ENCODE measurements at places on chromosomes 11 and 22.

- no peak for DNase-seq
Observed at GRCh38 chr11:96481204-96481603, 91.4 kb downstream of the JRKL start.

- DNase-seq = peak; percentile 72
Observed at GRCh38 chr22:22877523-22878210, 9.9 kb upstream of the IGLL5 start.

DNA sequence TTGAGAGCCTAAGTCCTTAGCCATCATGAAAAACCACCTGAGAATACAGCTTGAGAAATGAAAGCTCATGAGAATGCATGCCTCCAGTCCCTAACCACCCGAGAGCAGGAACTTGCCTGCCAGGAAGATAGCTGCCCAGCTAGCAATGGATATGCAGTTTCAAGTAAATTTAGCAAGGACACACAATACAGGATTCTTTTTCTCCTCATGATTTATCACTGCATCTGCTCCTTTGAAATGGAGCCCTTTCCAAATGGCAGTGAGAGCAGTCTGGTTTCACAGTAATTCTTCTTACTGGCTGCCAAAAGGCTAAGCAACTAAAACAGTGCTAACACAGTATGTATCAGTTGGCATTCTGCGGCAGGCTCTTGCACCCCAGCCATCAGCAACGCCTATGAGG lies 109.9 kb downstream of the MICAL3 start:
- DNase-seq = no peak

DNA sequence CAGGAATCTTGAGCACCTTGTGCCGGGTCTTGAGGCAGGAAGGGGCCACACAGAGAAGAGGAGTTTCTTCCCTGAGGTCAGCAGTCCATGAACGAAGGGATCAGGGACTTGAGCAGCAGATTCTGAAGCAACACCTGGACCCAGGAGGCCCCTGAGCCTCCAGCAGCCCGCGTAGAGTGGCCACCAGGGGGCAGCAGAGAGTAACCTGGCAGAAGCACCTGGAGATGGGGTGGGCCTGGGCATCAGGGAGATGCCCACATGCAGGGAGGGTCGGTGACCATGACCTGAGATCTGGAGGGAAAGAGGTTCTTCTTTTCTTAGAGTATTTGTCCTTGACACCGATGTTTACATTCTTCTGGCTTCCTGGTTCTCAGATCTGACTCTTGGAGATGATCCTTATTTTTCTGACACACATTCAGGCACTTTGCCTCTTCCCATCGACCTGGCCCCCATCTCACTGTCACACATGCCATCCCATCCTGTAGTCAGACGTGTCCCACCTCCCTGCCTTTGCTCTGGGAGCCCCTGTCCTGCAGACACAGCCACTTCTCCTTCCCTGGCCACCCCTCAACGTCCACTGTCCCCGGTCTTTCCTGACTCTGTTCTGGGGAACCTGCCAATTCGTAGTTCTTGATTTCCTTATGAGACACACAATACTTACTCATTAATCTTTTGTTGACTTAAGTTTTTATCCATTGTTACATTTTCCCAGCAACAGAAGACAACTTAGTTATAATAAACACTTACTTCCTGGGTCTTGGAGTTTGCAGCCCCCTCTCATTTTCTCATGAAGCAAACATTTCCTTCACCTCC lies 66.5 kb downstream of the GGTLC2 start:
- DNase-seq = peak; percentile 79

GRCh38 chr11:133951327-133952198 lies 5.2 kb downstream of the IGSF9B start:
- no peak for DNase-seq
